ENCODE measurements at places on chromosomes 12 and 14.

DNA sequence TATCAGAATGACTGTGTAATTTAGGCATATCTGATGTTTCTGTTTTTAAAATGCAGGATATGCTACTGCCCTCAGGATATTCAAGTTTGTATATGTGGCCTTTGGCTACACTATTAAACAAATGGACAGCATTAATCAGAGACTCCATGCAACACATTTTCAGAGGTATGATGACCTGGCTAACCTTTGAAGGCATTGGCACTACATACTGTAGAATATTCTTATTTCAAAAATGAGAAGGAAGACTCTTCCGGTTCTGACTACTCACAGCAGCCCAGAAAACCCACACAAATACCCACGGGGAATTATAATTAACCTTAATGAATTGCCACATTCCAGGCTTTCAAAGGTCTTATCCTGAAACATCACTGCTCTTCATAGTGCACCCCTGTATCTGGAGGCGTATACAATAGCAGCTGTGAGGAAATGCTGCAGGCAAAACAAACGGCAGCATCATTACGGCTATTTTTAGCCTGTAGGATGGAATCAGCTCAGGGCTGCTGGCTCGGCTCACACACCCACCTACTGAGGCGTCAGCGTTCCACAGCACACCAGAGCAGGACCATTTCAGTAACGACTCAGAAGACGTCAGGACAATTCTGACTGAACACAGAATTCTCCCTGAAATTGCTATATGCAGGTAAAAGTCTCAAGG is 648.5 kb downstream of the RPS29 start:
- peaks cover 9% of the 10 kb centered on the region for H3K4me1 ChIP-seq
- peak overlapping the region; percentile 49 for H3K27ac ChIP-seq
- H3K36me3 ChIP-seq = no peaks in the 10 kb centered on the region
- no peak overlapping the region for H3K4me3 ChIP-seq
- peak; percentile 60 for DNase-seq
- no peaks in the 10 kb centered on the region for H3K27me3 ChIP-seq

DNA sequence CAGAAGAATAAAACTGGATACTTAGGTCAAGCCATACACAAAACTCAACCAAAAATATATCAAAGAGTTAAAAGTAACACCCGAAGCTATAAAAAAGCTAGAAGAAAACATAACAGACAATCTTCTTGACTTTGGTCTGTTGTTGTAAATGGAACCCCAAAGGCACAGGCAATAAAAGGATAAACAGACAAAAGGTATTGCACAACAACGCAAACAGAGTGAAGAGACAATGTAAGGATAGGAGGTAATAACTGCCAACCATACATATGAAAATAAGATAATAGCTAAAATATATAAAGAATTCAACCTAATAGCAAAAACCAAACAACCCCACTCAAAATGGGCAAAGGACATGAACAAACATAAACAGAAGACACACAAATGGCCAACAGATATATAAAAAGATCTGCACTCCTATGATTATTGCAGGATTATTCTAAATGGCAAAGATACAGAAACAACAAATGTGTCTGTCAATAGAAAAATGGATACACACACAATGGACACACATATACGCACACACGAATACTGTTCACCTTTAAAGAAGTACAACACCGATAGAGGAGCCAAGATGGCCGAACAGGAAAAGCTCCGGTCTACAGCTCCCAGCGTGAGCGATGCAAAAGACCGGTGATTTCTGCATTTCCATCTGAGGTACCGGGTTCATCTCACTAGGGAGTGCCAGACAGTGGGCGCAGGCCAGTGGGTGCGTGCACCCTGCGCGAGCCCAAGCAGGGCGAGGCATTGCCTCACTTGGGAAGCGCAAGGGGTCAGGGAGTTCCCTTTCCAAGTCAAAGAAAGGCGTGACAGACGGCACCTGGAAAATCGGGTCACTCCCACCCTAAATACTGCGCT is 1137.1 kb downstream of the FSCB start:
- no peaks in the 10 kb centered on the region for H3K36me3 ChIP-seq
- H3K27me3 ChIP-seq = no peaks in the 10 kb centered on the region
- H3K4me1 ChIP-seq = no peaks in the 10 kb centered on the region
- DNase-seq = no peak
- H3K27ac ChIP-seq = no peak overlapping the region

GRCh38 chr14:98612434-98613200 is 659.4 kb downstream of the BCL11B start:
- DNase-seq = no peak
- H3K4me1 ChIP-seq = no peaks in the 10 kb centered on the region
- H3K36me3 ChIP-seq = no peaks in the 10 kb centered on the region
- H3K27ac ChIP-seq = no peak overlapping the region
- H3K4me3 ChIP-seq = no peak overlapping the region
- H3K27me3 ChIP-seq = no peaks in the 10 kb centered on the region

GRCh38 chr14:95067526-95067925 is 89.8 kb downstream of the DICER1 start:
- DNase-seq = no peak
- H3K27ac ChIP-seq = no peak overlapping the region
- no peak overlapping the region for H3K4me3 ChIP-seq
- no peaks in the 10 kb centered on the region for H3K36me3 ChIP-seq
- H3K27me3 ChIP-seq = no peaks in the 10 kb centered on the region

DNA sequence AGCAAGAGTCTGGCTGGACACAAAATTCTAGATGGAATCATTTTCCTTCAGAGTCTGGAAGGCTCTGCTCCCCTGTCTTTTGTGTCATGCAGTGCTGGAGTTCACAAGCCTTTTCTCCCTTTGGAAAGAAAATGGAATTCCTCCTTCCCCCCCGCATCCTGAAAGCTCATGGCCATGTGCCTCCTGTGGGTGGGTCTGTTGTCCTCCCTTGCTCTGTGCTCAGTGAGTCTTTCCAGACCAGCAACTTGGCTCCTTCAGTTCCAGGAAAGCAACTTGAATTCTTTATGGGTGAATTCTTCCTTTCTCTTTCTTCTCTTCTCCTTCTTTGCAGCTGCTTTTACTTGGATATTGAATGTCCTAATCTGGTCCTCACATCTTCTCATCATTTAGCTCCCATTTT is 70.2 kb downstream of the TUNAR start:
- H3K27ac ChIP-seq = no peak overlapping the region
- peaks cover 4% of the 10 kb centered on the region for H3K4me1 ChIP-seq
- no peak for DNase-seq
- no peaks in the 10 kb centered on the region for H3K36me3 ChIP-seq

DNA sequence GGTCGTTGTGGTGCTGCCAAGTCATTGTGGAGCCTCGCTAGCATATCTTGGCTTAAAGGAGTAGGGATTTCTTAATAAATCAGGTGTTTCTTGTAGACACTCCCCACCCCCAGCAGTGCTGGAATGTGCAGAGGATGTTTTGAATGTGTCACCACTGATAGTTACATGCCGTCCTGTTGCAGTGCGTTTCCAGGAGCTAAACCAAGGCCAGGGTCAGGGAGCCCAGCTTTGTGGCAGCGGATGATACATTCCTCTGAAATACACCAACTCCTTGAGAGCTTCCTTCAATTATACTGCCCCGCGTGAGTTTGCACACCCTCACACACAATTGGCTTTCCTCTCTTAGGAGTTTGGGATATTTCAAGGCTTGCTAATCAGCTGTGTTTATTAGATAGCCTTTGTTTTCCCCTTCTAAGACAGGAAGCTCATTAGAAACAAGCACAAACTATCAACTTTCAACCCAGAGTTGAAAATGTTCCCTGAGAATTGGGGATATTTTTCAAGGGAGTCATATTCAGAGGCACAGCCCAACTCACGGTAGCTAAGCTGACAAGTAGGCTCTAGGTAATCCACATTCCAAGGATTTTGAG is 154.9 kb downstream of the C12orf75 start:
- no peaks in the 10 kb centered on the region for H3K36me3 ChIP-seq
- H3K27ac ChIP-seq = no peak overlapping the region
- no peaks in the 10 kb centered on the region for H3K4me1 ChIP-seq
- no peak for DNase-seq
- no peak overlapping the region for H3K4me3 ChIP-seq
- no peaks in the 10 kb centered on the region for H3K27me3 ChIP-seq

- H3K36me3 ChIP-seq = no peaks in the 10 kb centered on the region
- H3K27ac ChIP-seq = no peak overlapping the region
- H3K4me1 ChIP-seq = no peaks in the 10 kb centered on the region
- no peaks in the 10 kb centered on the region for H3K27me3 ChIP-seq
Measured at GRCh38 chr12:91098941-91099340, 12.4 kb downstream of the LUM start.

DNA sequence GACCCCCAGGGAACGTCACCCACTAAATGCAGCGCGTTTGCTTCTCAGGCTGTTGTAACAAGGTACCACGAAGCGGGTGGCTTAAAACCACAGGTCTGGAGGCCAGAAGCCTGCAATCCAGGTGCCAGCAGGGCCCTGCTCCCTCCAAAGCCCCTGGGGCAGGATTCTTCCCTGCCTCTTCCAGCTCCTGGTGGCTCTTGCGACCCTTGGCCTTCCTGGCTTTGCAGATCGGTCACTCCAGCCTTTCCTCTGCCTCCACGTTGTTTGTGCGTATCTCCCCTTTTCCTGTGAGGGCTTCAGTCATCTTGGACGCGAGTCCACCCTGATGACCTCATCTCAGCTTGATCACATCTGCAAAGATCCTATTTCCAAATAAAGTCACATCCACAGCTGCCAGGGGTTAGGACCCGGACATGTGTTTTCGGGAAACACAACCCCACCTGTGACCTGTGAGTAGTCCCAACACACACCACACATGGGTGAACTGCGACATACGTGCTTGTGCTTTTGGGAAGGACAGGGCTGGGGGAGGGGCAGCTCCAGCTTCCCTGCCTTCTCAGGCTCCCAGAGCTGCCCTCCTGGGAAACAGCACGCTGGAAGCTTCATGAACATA is 114.5 kb upstream of the NCOR2 start:
- H3K36me3 ChIP-seq = no peaks in the 10 kb centered on the region
- H3K27ac ChIP-seq = no peak overlapping the region
- peaks cover 23% of the 10 kb centered on the region for H3K4me1 ChIP-seq
- H3K27me3 ChIP-seq = no peaks in the 10 kb centered on the region
- DNase-seq = no peak

GRCh38 chr14:99242816-99243721 is 28.9 kb downstream of the BCL11B start:
- H3K27ac ChIP-seq = peak overlapping the region; percentile 68
- no peak overlapping the region for H3K4me3 ChIP-seq
- no peaks in the 10 kb centered on the region for H3K27me3 ChIP-seq
- peaks cover 89% of the 10 kb centered on the region for H3K4me1 ChIP-seq

DNA sequence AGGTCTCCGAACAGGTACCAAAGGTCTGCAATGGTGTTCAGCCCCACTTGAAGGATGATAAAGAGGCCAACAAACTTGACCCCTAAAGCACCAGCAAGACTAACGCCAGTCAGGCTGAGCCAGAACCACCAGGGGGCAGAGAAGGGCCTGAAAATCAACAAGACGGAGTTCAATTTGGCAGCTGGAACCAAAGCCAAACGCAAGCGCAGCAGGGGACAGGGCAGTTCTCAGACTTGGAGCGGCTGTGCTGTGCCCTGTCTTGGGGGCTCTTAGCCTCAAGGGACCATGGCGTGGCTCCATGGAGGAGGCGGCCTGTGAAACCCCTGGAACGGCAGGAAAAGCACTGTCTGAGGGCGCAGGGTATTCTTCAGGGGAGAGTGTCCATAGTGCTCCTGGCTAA is 19.6 kb downstream of the POMT2 start:
- H3K4me3 ChIP-seq = no peak overlapping the region
- DNase-seq = peak; percentile 78
- no peaks in the 10 kb centered on the region for H3K36me3 ChIP-seq
- no peaks in the 10 kb centered on the region for H3K27me3 ChIP-seq

- no peaks in the 10 kb centered on the region for H3K36me3 ChIP-seq
- H3K27me3 ChIP-seq = no peaks in the 10 kb centered on the region
- no peak overlapping the region for H3K4me3 ChIP-seq
- no peak overlapping the region for H3K27ac ChIP-seq
- DNase-seq = no peak
- H3K4me1 ChIP-seq = no peaks in the 10 kb centered on the region
Measured at GRCh38 chr12:4323396-4323795, 2.4 kb downstream of the TIGAR start.

GRCh38 chr12:67111182-67111581 is 158.0 kb upstream of the CAND1 start:
- H3K27me3 ChIP-seq = no peaks in the 10 kb centered on the region
- no peaks in the 10 kb centered on the region for H3K4me1 ChIP-seq
- H3K27ac ChIP-seq = no peak overlapping the region
- H3K4me3 ChIP-seq = no peak overlapping the region
- no peaks in the 10 kb centered on the region for H3K36me3 ChIP-seq

DNA sequence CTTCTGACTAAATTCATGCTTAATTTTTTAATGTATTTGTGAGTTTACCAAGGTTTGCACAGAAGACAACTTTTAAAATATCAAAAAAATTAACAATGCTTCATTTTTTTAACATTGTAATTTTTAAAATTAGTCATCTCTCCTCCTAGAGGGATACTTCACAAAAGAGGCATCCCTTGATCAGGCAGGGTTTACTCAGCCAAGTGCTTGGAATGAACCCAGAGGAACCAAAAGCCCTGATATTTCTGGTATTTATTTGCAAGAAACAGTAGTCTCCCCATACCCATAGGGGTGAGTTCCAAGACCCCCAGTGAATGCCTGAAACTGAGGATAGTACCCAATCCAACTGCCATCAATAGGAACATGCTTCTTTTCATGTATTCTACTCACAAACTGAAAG is 52.5 kb downstream of the GARIN6 start:
- no peaks in the 10 kb centered on the region for H3K4me1 ChIP-seq
- H3K36me3 ChIP-seq = no peaks in the 10 kb centered on the region
- no peak for DNase-seq
- H3K27ac ChIP-seq = no peak overlapping the region
- no peaks in the 10 kb centered on the region for H3K27me3 ChIP-seq

GRCh38 chr12:51342416-51342815 is 4.1 kb downstream of the CELA1 start:
- H3K27me3 ChIP-seq = no peaks in the 10 kb centered on the region
- no peak for DNase-seq
- H3K36me3 ChIP-seq = no peaks in the 10 kb centered on the region
- H3K4me3 ChIP-seq = no peak overlapping the region
- peaks cover 5% of the 10 kb centered on the region for H3K4me1 ChIP-seq

All from A673 (cell line).